ENCODE measurements at places on chromosomes 5 and 9.

DNA sequence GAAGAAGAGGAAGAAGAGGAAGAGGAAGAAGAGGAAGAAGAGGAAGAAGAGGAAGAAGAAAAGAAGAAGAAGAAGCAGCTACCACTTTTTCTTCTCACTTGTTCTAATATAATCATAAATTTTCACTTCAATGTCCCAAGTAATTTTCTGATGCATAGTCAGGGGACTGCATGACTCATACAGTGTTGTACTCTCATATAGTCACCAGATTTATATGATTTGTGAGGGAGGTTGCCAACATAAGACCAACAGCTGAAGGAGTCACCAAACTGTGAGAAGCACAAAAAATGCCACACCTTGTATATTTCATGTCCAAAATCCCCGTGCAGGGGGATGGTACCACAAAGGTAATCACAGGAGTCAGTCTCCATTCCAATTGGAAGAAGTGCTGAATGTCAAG is 32.7 kb upstream of the DMRTA1 start:
- no peak for DNase-seq

GRCh38 chr9:134314950-134315715 is 11.1 kb upstream of the RXRA start:
- no peak for DNase-seq

DNA sequence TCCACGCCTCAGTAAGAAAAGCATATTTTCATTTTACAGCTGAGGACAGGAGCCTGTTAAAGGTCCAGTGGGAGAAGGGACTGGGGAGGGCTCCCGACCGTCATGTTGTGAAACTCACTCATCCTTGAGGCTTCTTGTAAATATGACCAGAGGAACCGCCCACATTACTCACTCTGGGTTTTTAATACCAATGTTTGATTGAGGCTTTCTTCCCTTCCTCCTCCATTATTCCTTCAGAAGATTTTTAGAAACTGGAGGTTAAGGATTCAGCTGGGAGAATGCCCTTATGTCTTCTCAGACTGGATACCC is 61.4 kb upstream of the GLRX start:
- no peak for DNase-seq

- DNase-seq: no peak
Observed at GRCh38 chr9:89655056-89655989, 50.5 kb downstream of the GADD45G start.

DNA sequence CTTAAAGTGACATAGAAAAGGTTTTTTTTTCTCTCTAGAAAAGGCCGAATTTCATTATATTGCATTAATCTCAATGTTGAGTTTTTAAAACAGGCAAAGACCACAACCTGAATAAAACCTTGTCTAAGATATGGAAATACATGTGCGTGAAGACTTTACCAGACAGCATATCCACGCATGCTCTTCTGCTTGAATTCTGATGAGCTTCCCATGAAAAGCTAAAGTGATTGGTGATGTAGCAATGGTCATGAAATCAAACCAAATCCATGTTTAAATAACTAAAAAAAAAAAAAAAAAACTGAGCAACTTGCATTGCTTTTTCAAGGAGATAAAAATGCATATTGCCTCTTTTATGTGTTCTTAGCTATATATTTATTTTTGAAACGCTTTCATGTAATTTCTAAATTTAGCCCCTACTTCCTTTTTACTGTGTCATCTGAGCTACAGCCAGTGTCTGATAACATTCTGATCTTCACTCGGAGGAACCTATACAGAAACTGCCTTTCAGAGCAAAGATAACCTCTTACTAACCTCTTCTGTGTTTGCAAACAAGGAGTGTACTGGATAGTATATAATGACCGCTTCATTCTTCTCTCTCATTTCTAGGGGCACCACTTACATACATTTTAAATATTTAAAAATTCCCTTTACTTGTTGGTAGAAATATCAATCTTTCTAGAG is 179.1 kb upstream of the GNA14 start:
- no peak for DNase-seq

GRCh38 chr5:107436201-107436600 is 234.5 kb downstream of the EFNA5 start:
- DNase-seq: no peak

All from activated naive CD8-positive, alpha-beta T cell treated with anti-CD3 and anti-CD28 coated beads, Interleukin-2, amount 50 U/mL, for 16 hours (primary cell).